Trophoblast cell (in vitro differentiated cells and primary cell): ENCODE measurements at places on chromosomes 16 and 17.

DNA sequence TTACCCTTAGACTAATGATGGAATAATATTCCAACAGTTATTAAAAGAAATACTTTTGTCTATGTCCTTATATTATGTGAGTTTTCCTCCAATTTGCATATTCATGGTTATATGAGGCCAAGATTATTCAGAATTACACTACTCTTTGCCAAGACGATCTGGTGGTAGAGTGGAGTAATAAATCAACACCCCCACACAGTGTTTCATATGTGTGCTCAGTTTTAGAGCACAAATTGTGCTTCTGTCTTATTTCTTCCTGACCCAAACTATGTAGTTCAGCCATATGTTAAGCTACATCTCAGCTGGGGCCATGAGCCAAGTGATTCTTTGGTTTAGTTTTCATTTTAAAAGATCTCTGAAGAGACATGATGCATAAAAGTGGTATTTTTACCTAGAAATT lies 26.9 kb upstream of the PPM1E start:
- DNase-seq = no peak

GRCh38 chr16:15881794-15882379 lies 6.5 kb downstream of the CEP20 start:
- no peak for DNase-seq

DNA sequence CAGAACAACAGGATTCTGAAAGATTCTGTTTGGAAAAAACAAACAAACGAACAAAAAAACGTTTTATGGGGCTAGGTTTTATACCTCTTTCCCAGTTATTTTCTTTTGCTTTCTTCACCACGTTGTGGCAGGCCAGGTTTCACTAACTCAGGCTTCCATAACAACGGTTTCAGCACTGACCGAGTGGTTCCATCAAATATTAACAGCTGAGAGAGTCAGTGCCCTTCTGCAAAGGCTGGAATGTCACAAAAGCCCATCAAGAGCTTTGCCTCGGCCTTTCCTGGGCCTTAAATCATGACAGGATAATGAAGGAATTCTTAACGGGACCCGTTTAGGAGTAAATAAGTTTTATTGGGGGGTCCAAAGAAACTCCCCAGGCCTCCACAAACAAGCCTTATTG lies 34.2 kb downstream of the MPHOSPH6 start:
- no peak for DNase-seq

DNA sequence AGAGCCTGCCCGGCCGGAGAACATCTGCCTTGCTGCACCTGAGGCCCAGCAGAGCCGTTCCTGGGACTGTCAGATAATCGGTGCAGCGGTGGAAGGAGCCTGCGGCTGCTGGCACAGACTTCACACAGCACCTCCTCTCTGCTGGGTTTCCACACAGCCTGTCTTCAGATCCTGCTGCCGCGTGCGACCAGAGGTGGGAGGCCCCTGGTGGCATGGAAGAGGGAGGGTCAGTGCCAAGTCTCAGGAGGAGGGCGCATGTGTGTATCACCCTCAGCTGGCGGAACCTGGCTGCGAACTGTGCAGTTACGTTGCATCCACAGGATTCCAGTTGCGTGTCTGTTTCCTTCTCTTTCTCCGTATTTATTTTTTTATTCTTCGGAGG lies 3.3 kb downstream of the CDK5R1 start:
- DNase-seq = no peak

GRCh38 chr16:26877421-26877820 lies 189.3 kb upstream of the C16orf82 start:
- DNase-seq = no peak

DNA sequence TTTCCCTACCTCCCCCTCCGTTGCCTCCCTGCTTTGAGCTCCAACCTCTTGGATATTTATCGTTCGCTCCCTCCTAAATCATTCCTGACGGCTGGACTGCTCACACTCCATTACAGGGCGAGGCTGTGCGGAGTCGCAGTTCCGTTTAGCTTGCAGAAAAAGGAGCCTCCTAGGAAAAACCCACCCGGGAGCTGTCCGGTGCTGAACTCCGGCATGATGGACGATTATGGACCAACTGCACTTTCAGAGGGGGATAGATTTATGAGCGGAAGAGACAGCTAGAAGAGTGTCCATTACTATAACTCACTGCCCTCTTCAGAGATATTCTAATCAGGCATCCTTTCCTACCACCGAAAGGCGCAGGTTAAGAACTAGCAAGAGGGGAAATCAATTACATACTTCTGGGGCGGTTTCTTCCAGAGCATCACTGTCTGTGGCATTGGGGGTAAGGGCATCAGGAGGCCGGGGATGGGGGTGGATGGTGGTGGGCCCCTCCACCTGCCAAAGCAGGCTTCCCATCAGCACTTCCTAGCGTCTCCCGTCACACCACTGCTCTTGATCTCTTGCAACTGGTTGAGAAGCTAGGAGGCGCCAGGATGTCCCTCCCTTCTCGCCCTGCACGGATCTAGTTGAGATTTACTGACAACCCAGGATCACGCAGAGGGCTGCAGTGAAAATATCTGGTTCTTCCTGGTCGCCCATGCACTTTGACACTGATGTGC lies 251.2 kb downstream of the ENGASE start:
- DNase-seq = peak; percentile 14

DNA sequence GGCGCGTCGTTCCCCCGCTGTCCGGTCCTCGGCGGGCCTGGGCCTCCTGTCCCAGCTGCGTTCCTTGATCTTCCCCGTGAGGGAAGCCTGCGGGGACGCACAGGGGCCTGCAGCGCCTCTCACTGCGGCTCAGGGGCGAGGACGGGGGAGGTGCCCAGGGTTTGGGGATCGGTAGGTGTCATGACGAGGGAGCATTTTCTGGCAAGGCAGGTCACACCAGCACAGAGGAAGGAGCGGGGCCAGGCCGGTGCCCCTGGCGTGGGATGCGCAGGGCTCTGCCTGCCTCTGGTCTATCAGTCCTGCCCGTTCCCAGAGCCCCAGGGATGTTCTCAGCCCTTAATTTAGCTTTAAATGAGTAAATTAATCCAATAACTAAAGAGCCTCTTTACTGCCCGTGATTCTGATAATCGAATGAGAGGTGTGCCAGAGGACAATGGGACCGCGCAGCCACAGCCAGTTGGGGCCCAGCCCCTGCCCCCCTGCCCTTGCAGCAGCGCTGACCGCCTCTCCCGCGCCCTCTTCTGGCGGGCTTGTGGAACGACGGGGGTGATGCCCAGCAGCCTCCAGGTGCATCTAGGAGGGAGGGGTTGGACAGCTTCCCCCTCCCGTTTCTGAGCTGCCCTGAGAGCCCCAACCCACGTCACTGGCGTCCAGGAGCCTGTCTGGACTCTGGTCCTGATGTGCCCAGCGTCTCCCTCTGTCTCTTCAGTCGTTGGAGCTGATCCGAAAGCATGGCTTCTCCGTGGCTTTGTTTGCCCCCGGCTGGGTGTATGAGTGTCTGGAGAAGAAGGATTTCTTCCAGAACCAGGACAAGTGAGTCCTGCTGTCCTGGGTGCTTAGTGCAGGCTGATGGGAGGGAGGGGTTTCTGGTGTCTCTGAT lies 7.9 kb downstream of the ENGASE start:
- DNase-seq = no peak

DNA sequence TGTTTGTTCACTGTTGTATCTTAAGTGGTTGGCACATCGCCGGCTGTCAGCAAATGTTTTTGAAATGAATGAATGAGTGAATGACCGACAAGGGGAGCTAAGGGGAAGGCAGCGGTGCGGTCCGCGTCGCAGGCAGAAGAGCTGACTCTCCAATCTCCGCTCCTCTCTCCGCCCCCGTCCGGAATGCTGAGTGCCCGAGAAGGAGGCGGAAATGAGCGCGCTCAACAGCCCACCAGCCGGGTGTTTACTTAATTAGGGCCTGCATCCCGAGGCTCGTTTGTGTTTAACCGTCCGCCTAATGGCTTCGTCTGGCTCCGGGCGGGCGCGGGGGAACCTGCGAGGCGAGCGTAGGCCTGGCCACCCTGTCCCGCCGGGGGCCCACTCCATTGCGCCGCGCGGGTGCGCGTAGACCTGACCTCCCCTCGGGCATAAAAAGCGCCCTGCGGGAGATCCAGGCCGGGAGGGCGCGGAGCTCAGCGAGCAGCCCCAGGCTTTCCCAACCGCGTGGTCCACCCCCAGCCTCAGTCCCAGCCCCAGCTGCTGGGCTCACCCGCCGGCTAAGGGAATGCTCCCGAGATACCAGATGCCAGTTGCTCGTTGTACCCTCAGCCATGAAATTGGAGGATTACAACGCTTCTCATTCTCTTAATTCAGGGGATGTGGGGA lies 2.5 kb upstream of the CDH3 start:
- no peak for DNase-seq

GRCh38 chr16:11140466-11140865 lies 115.5 kb downstream of the SOCS1 start:
- DNase-seq = no peak

GRCh38 chr17:48513097-48513496 lies 17.7 kb downstream of the HOXB1 start:
- peak; percentile 44 for DNase-seq

DNA sequence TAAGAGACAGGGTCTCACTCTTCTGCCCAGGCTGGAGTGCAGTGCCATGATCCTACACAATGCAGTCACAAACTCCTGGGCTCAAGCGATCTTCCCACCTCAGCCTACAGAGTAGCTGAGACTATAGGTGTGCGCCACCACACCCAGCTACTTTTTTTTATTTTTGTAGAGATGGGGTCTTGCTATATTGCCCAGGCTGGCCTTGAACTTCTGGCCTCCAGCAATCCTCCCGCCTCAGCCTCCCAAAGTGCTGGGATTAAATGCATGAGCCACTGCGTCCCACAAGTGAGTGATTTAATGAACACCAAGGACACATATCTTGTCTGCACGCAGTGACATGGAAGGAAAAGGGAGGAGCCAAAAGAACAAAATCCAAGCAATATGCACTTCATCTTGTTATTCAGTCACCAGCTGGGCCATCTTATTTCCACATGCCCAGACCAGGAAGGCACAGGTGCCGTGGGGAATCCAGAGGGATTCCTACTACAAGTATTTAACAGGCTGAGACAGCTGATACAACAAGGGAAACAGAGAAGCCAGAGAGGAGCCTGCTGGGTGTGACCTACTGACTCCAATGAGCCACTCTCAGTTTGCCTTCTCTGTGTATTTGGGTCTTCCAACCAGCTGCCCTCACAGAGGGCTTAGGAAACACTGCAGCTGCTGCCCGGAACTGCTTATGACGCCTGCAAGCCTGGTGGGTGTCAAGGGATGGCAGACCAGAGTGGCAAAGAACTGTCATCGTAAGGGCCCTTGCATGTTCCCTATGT lies 17.0 kb downstream of the LSM12 start:
- no peak for DNase-seq

- DNase-seq = no peak
Measured at GRCh38 chr16:69654280-69654931, 72.0 kb downstream of the NQO1 start.

- peak; percentile 38 for DNase-seq
Measured at GRCh38 chr16:70656712-70657263, 10.4 kb downstream of the IL34 start.

GRCh38 chr16:77897129-77897437 lies 108.7 kb downstream of the VAT1L start:
- DNase-seq = no peak

DNA sequence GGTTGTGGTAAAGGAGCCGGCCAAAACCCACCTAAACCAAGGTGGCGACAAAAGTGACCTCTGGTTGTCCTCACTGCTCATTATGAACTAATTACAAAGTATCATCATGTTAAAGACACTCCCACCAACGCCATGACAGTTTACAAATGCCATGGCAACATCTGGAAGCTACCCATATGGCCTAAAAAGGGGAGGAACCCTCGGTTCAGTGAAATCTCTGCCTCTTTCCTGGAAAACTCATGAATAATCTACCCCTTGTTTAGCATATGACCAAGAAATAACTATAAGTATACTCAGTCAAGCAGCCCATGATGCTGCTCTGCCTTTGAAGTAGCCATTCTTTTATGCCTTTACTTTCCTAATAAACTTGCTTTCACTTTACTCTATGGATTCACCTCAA lies 72.2 kb downstream of the CYLD start:
- no peak for DNase-seq

DNA sequence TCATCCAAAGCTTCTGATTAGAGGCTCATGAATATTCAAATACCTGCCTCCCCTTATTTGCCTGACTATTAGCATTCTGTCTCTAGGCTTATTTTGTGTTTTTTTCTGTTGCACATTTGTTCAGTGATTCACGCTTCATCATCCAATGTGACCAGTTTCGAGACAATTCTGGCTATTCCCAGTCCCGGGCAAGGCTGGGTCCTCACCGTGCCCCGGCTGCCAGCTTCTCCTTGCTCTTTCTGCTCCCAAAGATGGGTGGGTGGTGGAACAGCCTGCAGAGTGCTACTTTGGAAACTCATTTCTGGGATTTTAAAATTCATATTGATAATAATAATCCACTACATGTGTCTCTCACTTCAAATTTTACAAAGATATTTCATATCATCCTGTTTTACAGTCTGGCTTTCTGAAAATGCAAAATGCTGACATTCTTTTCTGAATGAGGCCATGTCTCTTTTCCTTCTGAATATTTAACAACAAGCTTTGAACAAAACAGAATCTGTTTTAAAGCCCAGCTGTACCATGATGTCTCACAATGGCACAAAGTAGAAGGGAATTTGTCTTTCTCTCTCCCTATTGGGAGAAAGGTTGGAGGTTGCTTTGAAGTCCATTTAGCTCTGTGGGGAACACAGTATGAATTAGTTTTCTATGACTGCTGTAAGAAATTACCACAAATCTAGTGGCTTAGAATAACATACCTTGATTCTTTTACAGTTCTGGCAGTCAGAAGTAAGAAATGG lies 116.9 kb upstream of the CDH13 start:
- no peak for DNase-seq

DNA sequence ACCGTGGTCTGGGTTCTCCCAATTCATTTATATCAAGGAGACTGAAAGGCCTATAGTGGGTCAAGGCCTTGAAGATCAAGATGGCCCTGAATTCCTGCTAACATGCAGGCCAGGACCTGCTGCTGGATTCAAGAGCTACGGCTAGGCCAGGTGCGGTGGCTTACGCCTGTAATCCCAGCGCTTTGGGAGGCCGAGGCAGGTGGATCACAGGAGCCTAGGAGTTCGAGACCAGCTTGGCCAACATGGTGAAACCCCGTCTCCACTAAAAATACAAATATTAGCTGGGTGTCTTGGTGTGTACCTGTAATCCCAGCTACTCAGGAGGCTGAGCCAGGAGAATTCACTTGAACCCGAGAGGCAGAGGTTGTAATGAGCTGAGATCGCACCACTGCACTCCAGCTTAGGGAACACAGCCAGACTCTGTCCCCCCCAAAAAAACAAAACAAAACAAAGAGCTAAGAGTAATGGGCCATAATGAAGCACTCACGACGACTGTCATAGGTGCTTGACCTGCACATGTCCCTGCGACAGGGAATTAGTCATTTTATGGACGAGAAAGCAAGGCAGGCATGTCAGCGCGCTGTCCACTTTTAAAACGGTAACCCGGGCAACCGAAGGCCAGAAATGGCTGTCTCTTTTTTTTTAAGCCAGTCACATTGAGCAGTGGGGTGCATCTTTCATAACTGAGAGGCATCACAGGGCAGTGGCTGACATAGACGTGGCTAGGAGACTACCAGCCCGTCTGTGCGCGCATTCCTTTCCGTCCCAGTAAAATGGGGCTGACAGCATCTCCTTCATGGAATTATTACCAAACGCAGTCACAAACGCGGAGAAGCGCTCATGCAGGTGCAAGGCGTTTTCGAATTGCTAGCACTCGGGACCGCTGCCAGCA lies 1.0 kb upstream of the FBRS start:
- DNase-seq = no peak
